ENCODE measurements at places on chromosomes 6 and 20.
A peak's percentile ranks its signal among the peaks of the same experiment; 100 is the strongest.

DNA sequence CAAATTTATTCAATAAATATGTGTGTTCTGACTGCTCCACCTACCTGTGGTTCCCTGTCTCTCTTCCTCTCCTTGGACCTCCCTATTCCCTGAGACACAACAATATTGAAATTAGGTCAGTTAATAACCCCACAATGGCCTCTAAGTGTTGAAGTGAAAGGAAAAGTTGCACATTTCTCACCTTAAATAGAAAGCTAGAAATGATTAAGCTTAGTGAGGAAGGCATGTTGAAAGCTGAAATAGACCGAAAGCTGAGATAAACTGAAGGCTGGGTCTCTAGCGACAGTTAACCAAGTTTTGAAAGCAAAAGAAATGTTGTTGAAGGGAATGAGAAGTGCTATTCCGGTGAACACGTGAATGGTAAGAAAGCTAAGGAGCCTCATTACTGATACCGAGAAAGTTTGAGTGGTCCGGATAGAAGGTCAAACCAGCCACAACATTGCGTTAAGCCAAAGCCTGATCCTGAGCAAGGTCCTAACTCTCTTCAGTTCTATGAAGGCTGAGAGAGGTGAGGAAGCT, 34.1 kb downstream of the UST start:
- DNase-seq, result no peak

- DNase-seq, result no peak
Measured at GRCh38 chr20:33209789-33210188, 7.4 kb upstream of the BPIFA3 start.

GRCh38 chr6:15770347-15771143, 107.7 kb upstream of the DTNBP1 start:
- no peak for DNase-seq

GRCh38 chr6:72661411-72661810, 39.5 kb downstream of the KCNQ5 start:
- no peak for DNase-seq

DNA sequence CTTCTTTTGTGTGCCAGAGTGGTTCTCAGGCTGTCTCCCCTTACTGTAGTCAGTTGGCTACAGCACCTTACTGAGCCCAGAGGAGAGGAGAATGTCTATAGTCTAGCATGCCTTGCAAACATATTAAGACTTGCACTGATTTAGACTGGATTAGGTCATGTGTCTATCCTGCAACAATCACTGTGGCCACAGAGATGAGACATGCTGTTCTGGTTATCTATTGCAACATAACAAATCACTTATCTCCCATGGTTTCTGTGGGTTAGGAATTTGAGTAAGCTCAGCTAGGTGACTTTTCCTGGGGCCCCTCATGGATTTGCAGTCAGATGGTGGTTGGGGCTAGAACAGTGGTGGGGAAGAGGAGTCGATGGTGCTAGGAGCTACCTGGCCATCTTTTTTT, 261.3 kb downstream of the SOD2 start:
- no peak for DNase-seq

GRCh38 chr20:49149281-49150045, 38.7 kb downstream of the STAU1 start:
- DNase-seq, result no peak

- DNase-seq, result no peak
Measured at GRCh38 chr6:157490611-157491269, 109.8 kb downstream of the ZDHHC14 start.

DNA sequence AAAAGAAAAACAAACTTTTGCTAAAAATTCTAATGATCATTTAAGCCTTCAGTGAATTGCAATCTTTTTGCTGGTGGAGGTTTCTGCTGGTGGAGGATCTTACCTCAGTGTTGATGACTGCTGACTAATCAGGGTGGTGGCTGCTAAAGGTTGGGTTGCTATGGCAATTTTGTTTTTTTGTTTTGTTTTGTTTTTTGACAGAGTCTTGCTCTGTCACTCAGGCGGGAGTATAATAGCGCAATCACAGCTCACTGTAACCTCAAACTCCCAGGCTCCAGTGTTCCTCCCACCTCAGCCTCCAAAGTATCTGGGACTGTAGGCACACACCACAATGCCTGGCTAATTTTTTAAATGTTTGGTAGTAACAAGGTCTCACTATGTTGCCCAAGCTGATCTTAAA, 94.7 kb downstream of the ANKRD6 start:
- no peak for DNase-seq

DNA sequence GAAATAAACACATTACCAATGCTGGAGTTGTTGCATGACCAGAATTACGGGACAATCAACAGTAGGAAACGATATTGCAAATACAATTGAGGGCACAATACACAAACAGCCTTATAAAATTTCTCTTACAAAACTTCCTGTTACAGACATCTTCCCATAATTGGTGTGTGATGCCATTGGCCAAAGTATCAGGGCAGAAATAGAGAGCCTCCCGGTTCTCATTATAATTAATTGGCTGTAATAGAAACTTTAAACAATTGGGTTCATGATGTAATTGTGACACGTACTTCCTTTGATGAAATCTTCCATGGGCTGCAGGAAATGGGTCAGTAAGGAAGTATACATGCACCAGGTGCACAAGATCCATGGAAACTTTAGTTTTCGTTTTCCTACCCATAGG, 40.3 kb upstream of the RALGAPA2 start:
- DNase-seq, result no peak

DNA sequence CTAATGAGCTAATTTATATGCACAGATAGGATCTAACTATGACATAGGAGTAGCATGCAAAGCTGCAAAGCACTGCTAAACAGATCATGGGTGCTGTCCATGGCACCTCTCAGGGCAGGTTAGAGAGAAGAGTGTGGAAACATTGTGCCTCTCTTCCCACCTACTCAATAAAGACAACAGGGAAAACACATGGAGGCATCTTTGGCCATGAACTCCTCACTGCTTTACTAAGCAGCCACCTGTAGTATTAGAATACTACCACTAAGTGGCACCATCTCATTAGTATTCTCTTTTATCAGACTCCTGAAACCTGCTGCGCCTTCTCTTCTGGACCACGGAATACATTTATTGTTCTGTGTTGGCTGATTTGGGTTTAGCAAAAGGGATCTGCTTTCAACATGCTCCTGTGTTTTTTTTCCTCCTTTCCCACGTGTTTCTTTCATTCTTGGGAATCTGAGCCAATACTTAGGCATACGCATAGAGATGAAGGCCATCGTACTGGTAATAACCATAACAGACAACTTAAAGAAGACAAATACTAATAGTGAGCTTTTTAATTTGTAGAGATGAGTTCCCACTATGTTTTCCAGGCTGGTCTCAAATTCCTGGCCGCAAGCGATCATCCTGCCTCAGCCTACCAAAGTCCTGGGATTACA, 9.4 kb upstream of the HDDC2 start:
- DNase-seq, result no peak

GRCh38 chr20:58228103-58228483, 360 bp downstream of the ANKRD60 start:
- DNase-seq, result no peak

GRCh38 chr6:99241905-99242534, 107.5 kb downstream of the FAXC start:
- DNase-seq, result no peak

DNA sequence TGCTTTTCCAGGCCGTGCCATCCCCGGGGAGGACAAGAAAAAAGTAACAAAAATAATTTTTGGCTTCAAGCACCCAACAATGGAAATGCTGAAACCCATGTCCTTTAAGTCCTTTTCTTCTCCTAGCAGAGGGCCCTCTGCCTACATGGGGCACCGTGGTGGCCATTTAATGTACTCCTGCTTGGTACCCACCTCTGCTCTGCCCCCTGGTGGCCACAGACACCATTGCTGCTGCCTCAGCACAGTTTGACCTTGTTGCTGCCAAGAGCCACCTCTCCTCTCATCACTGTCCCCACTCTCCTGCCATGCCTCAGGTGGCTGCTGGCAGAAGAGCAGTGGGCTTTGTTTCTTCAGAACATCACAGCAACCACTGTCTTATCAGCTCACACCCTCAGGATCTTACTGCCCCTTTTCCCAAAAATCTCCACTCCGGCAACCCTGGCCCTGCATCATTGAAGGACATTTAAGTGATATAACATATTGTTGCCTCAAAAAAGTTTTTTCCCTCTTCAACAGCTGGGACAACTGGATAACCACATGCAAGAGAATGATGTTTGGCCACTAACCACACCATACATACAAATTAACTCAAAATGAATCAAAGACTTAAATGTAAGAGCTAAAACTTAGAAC, 12.9 kb upstream of the ARMC2 start:
- DNase-seq, result peak; percentile 84
